Activated T-helper 1 cell treated with anti-CD3 and anti-CD28 coated beads, Interleukin-2, amount 50 U/mL, for 16 hours (primary cell): ENCODE measurements at places on chromosomes 7 and 10.

- DNase-seq, result no peak
Measured at GRCh38 chr10:3056280-3057037, 10.9 kb upstream of the PFKP start.

- DNase-seq, result no peak
Measured at GRCh38 chr10:72218726-72219125, 2.6 kb upstream of the ASCC1 start.

GRCh38 chr7:144048648-144049047, at the start of gene OR2A5:
Gene OR2A5 (plus strand): TSS chr7:144048948. CDS start chr7:144050402, 1,454 bp downstream.
- DNase-seq, result no peak

DNA sequence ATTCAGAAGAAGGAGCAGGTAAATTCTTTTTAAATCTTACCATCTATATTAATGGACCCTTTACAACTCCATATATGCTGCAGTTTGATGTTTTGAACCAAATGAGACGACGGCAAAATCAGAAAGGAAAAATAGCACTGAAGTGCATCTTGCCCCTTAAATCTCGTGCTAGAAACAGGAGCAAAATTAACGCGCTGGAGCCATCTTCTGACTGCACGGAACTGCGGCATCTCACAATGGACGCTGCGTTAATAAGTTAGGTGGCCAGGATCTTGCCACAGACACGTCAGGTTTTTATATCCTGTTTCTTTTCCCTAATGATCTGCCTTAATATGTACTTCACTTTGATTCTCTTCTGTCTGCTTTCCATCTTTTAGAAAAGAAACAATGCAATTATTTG, 354.5 kb downstream of the TFEC start:
- no peak for DNase-seq

- DNase-seq, result no peak
Measured at GRCh38 chr10:88033793-88034192, 170.4 kb downstream of the PTEN start.

- no peak for DNase-seq
Measured at GRCh38 chr7:73707045-73707631, 12.3 kb downstream of the STX1A start.

DNA sequence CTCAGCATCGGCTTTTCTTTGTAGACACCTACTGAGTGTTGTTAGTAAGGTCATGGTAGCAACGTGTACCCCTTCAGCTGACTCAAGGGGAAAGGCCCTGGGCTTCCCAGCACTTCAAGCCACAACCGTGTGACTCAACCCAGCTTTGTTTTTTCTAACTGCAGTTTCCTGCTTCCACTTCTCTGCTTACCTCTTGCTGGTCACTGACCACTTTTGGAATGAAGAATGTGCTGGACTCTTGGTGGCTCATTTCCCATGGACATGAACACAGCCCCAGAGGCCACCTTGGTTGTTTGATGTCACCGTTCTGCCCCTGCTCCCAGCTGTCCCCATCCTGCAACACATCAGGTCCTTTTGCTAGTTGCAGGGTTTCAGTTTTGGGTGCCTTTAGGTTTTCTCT, 69.5 kb upstream of the ZNF438 start:
- peak; percentile 47 for DNase-seq

DNA sequence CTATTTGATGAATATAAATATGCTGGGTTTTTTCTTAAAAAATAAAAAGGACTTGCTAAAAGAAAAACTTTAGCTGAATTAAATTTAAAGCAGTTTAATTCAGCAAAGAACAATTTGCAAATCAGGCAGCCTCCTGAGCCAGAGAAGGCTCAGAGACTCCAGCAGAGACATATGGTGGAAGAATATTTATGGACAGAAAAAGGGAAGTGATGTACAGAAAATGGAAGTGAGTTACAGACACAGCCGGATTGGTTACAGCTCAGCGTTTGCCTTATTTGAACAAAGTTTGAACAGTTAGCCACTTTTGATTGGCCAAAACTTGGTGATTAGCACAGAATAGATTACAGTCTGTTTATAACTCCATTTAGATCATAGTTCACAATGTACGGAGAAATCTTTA, 110.3 kb downstream of the GAD2 start:
- DNase-seq, result no peak

DNA sequence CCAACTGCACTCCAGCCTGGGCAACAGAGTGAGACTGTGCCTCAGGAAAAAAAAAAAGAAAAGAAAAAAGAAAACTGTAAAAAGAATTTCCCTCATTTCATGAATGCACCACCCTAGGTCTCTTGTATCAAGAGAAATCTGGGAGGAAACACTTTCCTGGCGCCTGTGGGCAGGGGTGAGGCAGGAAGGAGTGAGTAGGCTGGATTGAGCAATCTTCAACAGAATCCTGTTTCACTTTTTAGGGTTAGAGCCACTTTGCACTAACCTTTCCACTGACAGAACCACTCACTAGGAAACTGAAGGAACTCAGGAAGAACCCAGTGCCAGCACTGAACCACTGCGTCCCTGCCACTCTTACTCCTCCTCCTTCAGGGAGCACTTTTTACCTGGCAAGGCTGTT, 282.1 kb downstream of the CCDC3 start:
- no peak for DNase-seq

DNA sequence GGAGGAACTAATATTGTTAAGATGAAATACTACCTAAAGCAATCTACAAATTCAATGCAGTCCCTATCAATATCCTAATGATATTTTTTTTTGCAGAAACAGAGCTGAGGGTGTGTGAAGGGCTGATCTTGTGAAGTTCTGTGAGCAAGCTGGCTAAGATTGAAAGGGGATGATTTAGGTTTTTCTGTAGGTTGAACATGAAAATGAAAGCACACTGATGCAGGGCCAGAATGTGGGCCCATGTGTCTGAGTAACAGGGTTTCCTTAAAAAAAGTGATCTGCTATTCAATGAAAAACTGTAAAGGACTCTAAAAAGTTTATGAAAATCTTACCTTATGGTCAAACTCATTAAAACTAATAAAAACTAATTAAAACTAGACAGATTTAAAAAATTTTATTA, 47.4 kb downstream of the GRB10 start:
- DNase-seq, result no peak

GRCh38 chr10:70163448-70163847, 6.9 kb downstream of the SAR1A start:
- no peak for DNase-seq
